ENCODE measurements at places on chromosomes 2 and 18. TPM values are rescaled to one million over a fixed set of nuclear protein-coding genes. Genes with fewer than 3 reads are reported as not detected.

DNA sequence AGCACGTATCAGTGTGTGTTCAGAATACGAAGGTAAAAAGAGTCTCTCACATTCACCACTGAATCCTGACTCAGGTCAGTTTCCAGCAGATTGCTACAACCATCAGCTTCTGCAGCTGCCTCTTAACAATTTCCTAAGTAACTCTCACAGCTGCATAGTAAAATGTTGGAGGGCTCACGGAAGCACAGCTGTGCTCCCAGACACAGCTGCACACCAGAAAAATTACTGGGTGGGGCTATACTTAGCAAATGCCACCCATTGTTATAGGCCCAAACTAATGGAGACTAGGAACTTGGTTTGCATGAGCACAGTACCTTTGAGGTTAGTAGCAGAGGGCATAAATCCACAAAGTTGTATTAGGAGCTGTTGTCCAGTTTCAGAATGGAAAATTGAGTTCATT is 153.9 kb upstream of the ERBB4 start:
- H3K27ac ChIP-seq: no peak overlapping the region
- no peak for DNase-seq
- no peak overlapping the region for H3K4me3 ChIP-seq
- no peaks in the 10 kb centered on the region for H3K4me1 ChIP-seq
- H3K27me3 ChIP-seq: no peaks in the 10 kb centered on the region

CTAGE1 gene
- not detected for total RNA-seq

DNA sequence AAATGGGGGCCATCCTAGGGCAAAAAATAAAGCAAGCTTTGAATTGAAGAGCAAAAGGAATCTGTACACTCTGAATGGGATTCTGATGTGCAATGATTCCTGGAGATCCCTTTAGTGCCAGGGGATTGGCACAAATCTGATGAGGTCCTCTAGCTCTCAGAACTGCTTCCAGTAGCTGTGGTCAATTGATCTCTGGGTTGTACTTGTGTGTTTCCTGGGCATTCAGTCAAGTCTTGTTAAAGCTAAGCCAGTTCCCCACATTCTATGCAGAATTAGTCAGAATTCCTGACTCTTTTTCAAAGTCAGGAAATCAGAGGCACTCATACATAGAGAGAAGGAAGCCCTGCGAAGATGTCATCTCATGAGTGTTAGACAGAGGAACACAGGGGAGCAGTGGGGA is 161.3 kb downstream of the DNER start:
- no peak overlapping the region for H3K27ac ChIP-seq
- H3K36me3 ChIP-seq: no peaks in the 10 kb centered on the region

GRCh38 chr2:28587526-28588291 is 91.8 kb downstream of the PLB1 start:
- no peaks in the 10 kb centered on the region for H3K27me3 ChIP-seq
- no peak overlapping the region for H3K27ac ChIP-seq
- H3K4me1 ChIP-seq: peaks cover 17% of the 10 kb centered on the region
- H3K4me3 ChIP-seq: no peak overlapping the region
- H3K36me3 ChIP-seq: no peaks in the 10 kb centered on the region

- DNase-seq: no peak
- no peak overlapping the region for H3K4me3 ChIP-seq
- no peak overlapping the region for H3K27ac ChIP-seq
- H3K4me1 ChIP-seq: no peaks in the 10 kb centered on the region
These were observed 132.3 kb upstream of the TNP1 start for GRCh38 chr2:216992056-216992675.

DNA sequence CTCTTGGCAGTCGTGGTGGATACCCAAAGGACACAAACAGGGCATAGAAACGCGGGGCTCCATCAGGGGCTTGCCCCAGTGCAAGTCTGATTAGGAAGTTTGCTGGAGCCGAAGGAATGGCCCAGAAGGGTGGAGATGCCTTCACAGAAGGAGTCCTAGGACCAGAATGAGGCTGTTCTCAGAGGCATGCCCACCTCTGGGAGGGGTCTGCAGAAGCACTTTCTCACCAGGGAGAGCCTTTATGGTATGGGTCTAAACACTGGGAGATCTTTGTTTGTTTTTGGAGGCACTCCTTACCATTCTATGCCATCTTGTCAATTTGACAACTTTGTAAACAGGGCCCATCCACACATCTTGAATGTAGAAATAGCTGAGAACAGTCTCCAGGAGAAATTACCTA is 75.0 kb downstream of the CRIM1 start:
- no peaks in the 10 kb centered on the region for H3K36me3 ChIP-seq
- DNase-seq: no peak
- no peaks in the 10 kb centered on the region for H3K27me3 ChIP-seq
- H3K4me3 ChIP-seq: no peak overlapping the region
- H3K4me1 ChIP-seq: peaks cover 31% of the 10 kb centered on the region

DNA sequence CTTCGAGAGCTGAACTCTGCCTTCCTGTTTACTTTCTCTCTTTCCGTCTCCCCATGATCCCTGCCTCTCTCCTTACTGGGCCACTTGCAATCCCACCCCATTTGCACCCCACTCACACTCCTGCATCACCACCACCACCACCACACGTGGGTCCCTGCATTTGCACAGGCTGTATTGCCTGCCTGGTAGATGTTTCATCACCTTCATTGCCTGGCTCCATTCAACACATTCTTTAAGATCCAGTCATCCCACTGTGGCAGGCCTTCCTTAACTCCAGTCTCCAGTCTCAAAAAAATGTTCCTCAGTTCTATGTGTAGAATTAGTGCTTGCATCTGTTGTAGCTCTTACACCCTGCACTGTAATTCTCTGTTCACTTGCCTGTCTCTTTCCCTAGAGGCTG is 13.9 kb downstream of the NOSTRIN start:
- no peak for DNase-seq
- H3K4me3 ChIP-seq: no peak overlapping the region
- no peaks in the 10 kb centered on the region for H3K36me3 ChIP-seq
- no peaks in the 10 kb centered on the region for H3K4me1 ChIP-seq
- H3K27ac ChIP-seq: no peak overlapping the region

GRCh38 chr2:42865884-42866881 is 73.8 kb upstream of the HAAO start:
- H3K36me3 ChIP-seq: no peaks in the 10 kb centered on the region
- H3K27ac ChIP-seq: peak overlapping the region; percentile 78
- DNase-seq: no peak
- H3K27me3 ChIP-seq: no peaks in the 10 kb centered on the region
- H3K4me1 ChIP-seq: peaks cover 34% of the 10 kb centered on the region

DNA sequence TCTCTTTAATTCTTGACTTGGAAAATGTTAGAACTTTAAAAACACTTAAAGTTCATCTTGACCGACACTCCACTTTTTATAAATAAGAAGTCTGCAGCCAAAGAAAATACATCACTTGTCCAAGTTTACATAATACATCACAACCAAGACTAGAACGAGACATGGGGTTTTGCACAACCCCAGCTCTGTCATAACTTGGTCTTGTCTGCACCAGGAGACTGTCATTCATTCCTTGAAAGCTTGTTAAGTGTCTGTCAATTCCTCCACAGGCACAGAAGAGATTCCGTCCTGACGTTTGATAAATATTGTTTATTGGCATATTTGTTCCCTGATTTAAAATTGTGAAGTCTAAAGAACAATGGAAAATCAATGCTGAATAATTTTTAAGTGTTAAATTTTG is 139.5 kb upstream of the SETBP1 start:
- no peak overlapping the region for H3K27ac ChIP-seq
- peaks cover 3% of the 10 kb centered on the region for H3K4me1 ChIP-seq
- no peaks in the 10 kb centered on the region for H3K27me3 ChIP-seq
- DNase-seq: no peak
- no peak overlapping the region for H3K4me3 ChIP-seq

GRCh38 chr2:45570671-45571334 is 40.3 kb downstream of the SRBD1 start:
- H3K4me3 ChIP-seq: no peak overlapping the region
- H3K27ac ChIP-seq: no peak overlapping the region
- no peak for DNase-seq
- H3K27me3 ChIP-seq: no peaks in the 10 kb centered on the region
- H3K4me1 ChIP-seq: no peaks in the 10 kb centered on the region

- H3K4me1 ChIP-seq: peaks cover 35% of the 10 kb centered on the region
- DNase-seq: no peak
- H3K36me3 ChIP-seq: no peaks in the 10 kb centered on the region
- H3K27me3 ChIP-seq: peaks cover 7% of the 10 kb centered on the region
- peak within 1 kb of the TSS; percentile 9 for H3K27ac ChIP-seq
- peak within 1 kb of the TSS; percentile 75 for H3K4me3 ChIP-seq
These were observed at the start of gene INHBB for GRCh38 chr2:120346026-120346666. Gene INHBB, plus strand, starts transcription at chr2:120346136. Its CDS starts 53 bp downstream, at chr2:120346189.

ZNF804A gene
- total RNA-seq: not detected

DNA sequence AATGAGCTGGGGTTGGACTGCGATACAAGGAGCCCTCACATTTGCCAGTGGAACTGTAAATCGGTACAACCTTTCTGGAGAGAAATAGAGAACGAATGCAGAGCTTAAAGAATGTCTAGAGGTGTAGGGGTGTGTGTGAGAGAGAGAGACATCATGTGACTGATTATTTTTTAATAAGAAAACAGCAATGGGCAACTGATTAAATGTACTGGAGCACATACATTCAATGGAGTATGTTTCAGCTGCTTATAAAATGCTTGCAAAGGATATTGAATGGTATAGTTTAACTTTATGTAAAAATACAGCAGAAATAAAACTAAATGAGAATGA is 391 bp upstream of the TMEM17 start:
- no peak for DNase-seq
- no peaks in the 10 kb centered on the region for H3K36me3 ChIP-seq
- H3K27ac ChIP-seq: peak overlapping the region; percentile 92
- H3K27me3 ChIP-seq: no peaks in the 10 kb centered on the region

DNA sequence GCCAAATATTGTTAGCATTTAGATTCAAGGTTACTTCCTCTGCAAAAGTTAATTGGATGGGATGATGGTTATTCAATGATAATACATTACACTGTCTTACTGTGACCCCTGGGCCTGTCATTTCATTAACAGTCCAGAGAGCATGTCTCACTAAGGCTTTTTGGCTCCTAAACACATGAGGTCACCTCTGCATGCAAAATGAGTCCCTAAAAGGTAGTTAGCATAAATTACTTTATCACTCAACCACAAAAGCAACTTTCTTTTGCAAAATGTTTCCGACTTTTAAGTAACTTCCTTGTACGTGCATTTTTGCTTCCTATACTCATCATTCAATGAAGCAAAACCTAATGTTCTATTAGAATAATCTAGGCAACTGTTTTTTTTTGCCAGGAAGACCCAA is 16.8 kb upstream of the AGFG1 start:
- no peak overlapping the region for H3K4me3 ChIP-seq
- no peaks in the 10 kb centered on the region for H3K27me3 ChIP-seq
- H3K4me1 ChIP-seq: no peaks in the 10 kb centered on the region
- H3K27ac ChIP-seq: no peak overlapping the region

KCTD1 gene
- 46.0 TPM for total RNA-seq

FBLN7 gene
- 2.9 TPM for total RNA-seq
